ENCODE measurements at places on chromosomes 1 and 21. TPM values are rescaled to one million over a fixed set of nuclear protein-coding genes. Genes with fewer than 3 reads are reported as not detected.

Gene LRRC3
- 5.8 TPM for total RNA-seq

Gene RIPK4
- total RNA-seq, result 61.0 TPM

Gene LYSMD1
- total RNA-seq, result 9.2 TPM

Gene AQP10
- not detected for total RNA-seq

Gene MMP23B
- 3.8 TPM for total RNA-seq

All from lower leg skin (tissue), 4 donors.